ENCODE measurements at places on chromosomes 12 and 14.

DNA sequence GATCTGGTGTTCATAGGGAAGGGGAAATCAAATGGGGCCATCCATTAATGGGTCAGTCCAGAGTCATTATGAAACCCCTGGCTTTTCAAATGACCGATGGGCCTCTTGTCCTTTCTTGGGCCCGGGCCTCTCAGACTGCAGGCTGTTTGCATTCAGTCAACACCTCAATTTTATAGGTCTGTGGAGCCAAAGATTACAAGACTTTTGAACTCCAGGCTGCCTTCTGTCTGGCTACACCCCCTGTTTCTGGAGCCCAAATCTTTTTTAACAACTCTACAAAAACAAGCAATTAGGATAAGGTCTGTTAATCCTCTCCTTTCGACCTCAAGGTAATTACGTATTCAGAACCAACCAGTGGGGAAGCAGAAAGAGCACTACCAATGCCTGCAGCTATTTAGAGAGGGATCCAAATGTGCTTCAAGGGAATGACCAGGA lies 35.6 kb downstream of the DUSP6 start:
- no peak for DNase-seq

GRCh38 chr14:37384870-37385596 lies 187.3 kb downstream of the MIPOL1 start:
- DNase-seq, result no peak

DNA sequence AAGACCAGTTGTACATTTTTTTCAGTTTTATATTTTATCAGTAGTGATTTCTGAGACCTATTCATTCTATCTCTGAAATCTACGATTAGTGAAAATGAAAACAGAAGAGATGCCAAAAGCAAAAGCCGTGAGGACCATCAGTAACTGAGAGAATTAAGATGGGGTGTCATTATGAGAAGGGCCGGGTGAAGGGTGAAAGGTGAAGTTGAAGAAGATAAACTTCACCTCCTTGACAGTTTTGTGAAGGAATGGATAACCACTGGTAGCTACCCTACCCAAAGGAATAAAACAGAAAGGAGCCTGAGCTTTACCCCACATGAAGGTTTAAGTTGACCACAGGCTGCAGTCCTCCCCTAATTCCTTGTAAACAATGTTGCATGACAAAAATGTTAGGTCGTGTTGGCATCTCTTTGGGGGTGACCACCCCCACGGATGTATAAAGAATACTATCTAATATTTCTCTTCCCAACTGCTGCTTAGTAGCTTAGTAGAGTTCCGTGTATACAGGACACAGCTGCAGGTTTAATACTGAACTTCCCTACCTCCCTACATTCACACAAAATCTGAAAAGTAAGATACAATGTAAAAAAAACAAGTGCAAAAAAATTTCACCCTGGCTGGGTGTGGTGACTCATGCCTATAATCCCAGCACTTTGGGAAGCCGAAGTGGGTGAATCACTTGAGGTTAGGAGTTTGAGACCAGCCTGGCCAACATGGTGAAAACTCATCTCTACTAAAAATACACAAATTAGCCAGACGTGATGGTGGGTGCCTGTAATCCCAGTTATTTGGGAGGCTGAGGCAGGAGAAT lies 23.9 kb downstream of the GPR19 start:
- peak; percentile 44 for DNase-seq

- peak; percentile 7 for DNase-seq
Observed at GRCh38 chr12:7289743-7290142, 14.1 kb upstream of the ACSM4 start.
